ENCODE measurements at places on chromosomes 12 and 14. TPM values are rescaled to one million over a fixed set of nuclear protein-coding genes. Genes with fewer than 3 reads are reported as not detected.

GRCh38 chr12:124626971-124627411 is 59.6 kb upstream of the NCOR2 start:
- peaks cover 33% of the 10 kb centered on the region for H3K4me1 ChIP-seq
- no peak overlapping the region for H3K4me3 ChIP-seq
- no peaks in the 10 kb centered on the region for H3K27me3 ChIP-seq
- no peaks in the 10 kb centered on the region for H3K36me3 ChIP-seq
- DNase-seq: peak; percentile 60
- H3K27ac ChIP-seq: peak overlapping the region; percentile 79

The FSCB gene
- total RNA-seq: not detected

GRCh38 chr14:86072116-86072894 is 542.4 kb downstream of the FLRT2 start:
- H3K4me3 ChIP-seq: no peak overlapping the region
- H3K27ac ChIP-seq: no peak overlapping the region
- no peaks in the 10 kb centered on the region for H3K27me3 ChIP-seq
- no peaks in the 10 kb centered on the region for H3K4me1 ChIP-seq

DNA sequence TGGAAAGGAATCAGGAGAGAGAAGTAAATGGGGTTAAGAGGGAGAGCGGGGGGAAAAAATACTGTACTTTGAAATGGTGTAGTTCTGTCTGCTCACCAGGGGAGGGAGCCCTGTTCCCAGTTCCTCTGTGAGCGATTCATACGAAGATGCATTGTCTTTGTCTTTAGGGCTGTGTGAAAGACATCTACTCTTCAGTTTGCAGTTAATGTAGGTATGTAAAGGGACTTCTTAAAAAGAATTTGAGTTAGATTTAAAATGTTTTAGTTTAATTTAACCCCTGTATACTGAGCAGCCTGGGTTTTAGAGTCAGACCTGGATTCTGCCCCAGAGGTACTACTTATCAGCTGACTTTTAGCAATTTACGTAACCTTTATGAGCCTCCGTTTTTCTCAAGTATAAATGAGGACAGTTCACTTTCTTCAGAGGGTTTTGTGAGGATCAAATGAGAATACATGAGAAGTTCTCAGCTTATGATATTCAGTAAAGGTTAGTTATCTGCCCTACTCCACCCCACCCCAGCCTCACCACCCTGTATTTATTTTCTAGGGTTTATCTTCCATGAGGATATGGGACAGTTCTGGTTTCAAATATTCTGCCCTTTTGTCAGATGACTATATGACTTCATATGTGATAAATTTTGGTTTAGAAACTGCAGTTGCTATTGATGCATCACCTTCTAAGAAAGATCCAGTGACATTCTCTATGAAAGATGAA is 82.5 kb upstream of the EVL start:
- no peaks in the 10 kb centered on the region for H3K27me3 ChIP-seq
- no peak overlapping the region for H3K27ac ChIP-seq
- peak; percentile 59 for DNase-seq
- no peaks in the 10 kb centered on the region for H3K36me3 ChIP-seq

- no peak for DNase-seq
- no peaks in the 10 kb centered on the region for H3K36me3 ChIP-seq
- H3K4me1 ChIP-seq: no peaks in the 10 kb centered on the region
Observed at GRCh38 chr12:91897025-91897515, 248.6 kb downstream of the BTG1 start.

The CEBPE gene
- total RNA-seq: not detected

DNA sequence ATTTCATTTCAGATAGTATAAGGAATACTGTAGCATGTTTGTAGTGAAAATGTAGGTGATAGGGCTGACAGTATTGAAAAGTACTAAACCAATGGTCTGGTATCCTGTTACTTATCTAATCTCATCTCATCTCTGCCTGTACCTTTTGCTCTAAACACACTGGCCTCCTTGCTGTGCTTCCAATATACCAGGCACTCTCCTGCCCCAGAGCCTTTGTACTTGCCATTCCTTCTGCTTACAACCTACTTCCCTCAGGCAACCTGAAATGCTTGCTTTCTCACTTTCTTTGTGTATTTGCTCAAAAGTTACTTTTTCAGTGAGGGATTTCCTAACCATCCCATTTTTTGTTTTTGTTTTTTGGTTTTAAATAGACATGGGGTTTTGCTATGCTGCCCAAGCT is 101.9 kb downstream of the PAPLN start:
- H3K27me3 ChIP-seq: no peaks in the 10 kb centered on the region
- no peaks in the 10 kb centered on the region for H3K4me1 ChIP-seq
- no peaks in the 10 kb centered on the region for H3K36me3 ChIP-seq
- no peak overlapping the region for H3K27ac ChIP-seq
- DNase-seq: no peak

The RNASE3 gene
- total RNA-seq: 0.81 TPM

The DEPDC4 gene
- total RNA-seq: 1.5 TPM

GRCh38 chr12:6177642-6178358 is 22.4 kb upstream of the CD9 start:
- no peaks in the 10 kb centered on the region for H3K36me3 ChIP-seq
- no peak overlapping the region for H3K27ac ChIP-seq
- no peak for DNase-seq
- H3K4me3 ChIP-seq: no peak overlapping the region
- H3K4me1 ChIP-seq: peaks cover 32% of the 10 kb centered on the region

GRCh38 chr12:117499759-117500485 is 138.5 kb upstream of the NOS1 start:
- no peak overlapping the region for H3K4me3 ChIP-seq
- no peaks in the 10 kb centered on the region for H3K27me3 ChIP-seq
- no peak for DNase-seq
- H3K27ac ChIP-seq: no peak overlapping the region
- no peaks in the 10 kb centered on the region for H3K4me1 ChIP-seq
- H3K36me3 ChIP-seq: no peaks in the 10 kb centered on the region

Measured in adrenal gland (tissue), 19 donors.